CD4-positive, alpha-beta T cell treated with Interleukin-10 for 1 hour (primary cell): ENCODE measurements at places on chromosomes 13 and 19.
A peak's percentile ranks its signal among the peaks of the same experiment; 100 is the strongest.

DNA sequence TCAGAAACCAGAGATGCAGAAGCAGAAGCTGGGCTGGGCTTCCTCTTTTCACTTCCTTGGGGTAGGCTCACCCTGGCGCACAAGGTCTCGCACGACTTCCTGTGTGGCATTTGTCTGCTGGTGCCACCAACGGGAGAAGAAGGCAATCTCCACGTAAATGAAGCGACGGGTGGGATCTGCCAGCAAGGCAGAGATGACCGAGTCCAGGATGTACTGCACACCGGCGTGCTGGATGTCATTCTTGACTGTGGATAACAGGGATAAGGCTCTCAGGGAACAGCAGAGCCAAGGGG is 1.3 kb downstream of the MAN2B1 start:
- peak; percentile 65 for DNase-seq

GRCh38 chr13:96821381-96821780 is 172.9 kb downstream of the OXGR1 start:
- no peak for DNase-seq

DNA sequence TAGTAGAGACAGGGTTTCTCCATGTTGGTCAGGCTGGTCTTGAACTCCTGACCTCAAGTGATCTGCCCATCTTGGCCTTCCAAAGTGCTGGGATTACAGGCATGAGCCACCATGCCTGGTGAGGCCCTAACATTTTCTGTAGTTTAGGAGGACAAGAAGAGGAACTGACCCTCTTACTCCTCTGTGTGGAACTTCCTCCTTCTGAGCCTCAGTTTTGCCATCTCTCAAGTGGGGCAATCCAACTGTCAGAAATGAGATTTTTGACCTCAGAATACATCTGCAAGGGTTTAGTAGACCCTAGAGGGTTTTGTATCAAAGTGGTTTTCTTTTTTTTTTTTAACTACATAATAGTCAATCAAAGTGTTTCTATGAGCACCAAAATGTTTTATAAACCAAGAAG is 2.4 kb downstream of the DKKL1 start:
- no peak for DNase-seq

GRCh38 chr13:80011448-80012212 is 329.3 kb downstream of the SPRY2 start:
- DNase-seq: no peak

DNA sequence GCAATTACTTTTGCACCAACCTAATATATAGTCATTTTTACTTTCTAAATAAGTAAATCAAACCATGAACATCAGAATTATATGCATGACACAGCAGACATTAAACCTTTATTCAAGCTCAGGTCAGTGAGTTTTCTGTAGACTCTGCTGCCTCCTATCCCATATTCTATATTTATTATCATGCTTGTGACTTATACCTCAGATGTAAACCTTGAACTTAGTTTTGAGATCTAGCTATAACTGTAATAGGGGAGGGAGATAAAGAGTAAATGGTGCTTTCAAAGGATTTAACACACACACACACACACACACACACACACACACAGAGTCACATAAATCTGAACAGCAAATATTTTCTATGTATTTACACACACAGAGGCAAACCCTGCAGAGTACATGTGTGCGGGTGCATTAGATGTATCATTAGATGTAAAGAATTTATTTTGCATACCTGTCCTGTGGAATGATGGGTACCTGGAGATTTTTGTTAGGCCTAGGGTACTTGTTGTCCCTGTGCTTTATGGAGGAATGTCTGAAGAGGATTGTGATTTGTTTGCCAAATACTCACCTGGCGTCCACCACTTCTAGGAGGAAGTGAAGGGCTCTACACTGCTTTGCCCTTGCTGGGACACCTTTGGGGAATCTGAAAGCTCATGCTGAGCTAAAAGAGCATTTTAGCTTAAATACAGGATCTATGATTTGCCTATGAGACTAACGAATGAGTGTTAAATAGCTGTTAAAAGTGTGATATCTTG is 521.9 kb downstream of the KLF5 start:
- DNase-seq: no peak

DNA sequence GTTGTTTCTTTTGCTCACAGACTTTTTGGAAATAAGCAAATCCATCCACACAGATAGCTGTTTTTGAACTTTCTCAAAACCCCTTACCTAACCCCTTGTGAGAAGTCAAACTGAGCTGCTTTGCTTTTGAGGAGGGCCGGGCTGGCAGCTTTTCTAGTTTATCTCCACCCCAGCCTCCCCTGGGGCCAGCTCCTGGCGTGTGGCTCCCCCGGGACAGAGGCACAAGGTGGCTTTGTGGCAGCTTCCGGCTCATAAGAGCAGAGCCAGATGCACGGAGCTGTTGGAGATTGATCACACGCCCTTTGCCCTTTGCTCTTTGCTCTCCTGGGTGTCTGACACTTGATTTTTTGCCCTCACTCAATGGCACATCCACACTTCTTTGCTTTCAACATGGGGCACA is 24.9 kb upstream of the RNF113B start:
- DNase-seq: no peak

DNA sequence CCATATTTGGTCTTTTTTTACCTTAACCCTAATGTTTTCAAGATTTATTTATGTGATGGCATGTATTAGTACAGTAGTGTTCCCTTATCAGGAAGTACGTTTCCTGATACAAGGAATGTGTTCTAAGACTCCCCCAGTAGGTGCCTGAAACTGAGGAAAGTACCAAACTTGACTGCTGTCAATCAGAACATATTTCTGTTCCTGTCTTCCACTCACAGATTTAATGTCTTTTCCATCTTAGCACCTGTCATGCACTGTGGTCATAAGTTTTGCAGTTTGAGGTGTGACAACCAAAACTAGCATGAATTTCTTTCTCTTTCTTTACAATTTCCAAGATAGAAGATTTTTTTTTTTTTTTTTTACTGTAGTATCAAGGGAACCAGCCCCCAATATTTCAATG is 62.9 kb downstream of the LMO7 start:
- DNase-seq: no peak

DNA sequence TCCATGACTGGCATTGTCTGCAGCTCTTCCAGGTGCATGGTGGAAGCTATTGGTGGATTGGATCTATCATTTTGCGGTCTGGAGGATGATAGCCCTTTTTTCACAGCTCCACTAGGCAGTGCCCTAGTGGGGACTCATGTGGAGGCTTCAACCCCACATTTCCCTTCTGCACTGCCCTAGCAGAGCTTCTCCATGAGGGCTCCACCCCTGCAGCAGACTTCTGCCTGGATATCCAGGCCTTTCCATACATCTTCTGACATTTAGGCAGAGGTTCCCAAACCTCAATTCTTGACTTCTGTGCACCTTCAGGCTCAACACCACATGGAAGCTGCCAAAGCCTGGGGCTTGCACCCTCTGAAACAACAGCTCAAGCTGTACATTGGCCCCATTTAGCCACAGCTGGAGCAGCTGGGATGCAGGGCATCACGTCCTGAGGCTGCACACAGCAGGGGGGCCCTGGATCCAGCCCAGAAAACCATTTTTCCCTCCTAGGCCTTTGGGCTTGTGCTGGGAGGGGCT is 800.2 kb upstream of the MIR17HG start:
- DNase-seq: no peak

DNA sequence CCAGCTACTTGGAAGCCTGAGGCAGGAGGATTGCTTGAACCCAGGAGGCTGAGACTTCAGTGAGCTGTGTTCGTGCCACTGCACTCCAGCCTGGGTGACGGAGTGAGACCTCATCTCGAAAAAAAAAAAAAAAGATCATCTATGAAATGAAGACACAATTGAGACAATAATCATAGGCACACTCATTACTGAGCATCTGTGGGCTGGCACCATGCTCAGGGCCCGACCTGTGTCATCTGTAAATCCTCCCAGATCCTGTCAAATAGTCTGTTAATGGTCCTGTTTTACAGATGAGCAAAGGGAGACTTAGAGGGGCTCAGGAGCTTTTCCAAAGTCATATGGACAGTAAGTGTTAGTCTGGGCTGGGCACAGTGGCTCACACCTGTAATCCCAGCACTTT is 4.1 kb upstream of the NANOS2 start:
- no peak for DNase-seq

DNA sequence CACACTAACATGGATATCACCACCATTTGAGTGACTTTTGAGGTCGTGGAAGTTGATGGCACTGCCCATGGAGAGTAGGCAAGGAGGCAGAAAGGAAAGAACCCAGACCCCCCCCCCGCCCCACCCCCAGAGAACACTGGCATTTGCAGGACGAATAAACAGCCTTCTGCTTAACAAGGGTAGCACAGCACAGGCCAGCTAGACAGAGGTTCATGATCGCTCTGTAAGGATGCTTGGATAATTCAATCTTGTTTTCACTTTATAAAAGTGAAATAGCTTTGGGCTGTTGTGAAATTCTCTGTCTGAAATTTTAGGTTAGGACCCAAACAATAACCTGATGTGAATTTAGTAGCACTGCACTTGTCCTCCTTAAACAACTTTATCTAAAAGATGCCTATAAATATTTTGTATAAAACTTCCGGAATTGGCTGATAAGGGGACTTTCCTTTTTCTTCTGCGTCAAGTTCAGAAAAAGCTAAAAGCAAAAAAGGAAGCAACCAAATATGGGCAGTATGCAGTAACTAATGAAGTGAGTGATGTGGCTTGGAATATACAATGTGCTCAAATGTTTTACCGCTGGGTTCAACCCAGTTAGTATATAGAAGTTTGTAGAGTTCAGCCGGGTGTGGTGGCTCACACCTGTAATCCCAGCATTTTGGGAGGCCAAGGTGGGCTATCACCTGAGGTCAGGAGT is 163.7 kb downstream of the SHISA2 start:
- peak; percentile 66 for DNase-seq

- DNase-seq: no peak
These were observed 31.2 kb downstream of the ZNF536 start for GRCh38 chr19:30403203-30403985.

GRCh38 chr19:9565900-9566705 is 18.2 kb downstream of the ZNF121 start:
- no peak for DNase-seq

DNA sequence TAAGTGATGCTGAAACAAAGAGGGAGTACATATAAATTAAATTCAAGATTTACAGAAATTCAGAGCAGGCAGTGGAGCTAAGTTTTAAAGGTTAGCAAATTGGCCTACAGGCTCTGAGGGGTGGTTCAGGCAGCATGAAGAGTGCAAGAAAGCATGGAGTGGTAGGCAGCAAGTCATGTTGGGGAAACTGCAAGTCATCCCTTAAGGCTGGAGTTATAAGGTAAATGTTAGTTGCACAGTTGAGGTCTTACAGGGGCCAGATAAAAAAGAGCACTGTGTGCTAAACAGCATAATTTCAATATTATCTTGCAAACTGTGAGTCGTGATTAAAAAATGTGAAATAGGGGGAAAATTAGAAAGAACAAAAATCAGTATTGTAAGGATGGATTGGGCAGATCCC is 106.2 kb downstream of the VWA8 start:
- no peak for DNase-seq

GRCh38 chr19:30406220-30407067 is 34.3 kb downstream of the ZNF536 start:
- no peak for DNase-seq

- DNase-seq: no peak
These were observed 68.8 kb downstream of the CHST8 start for GRCh38 chr19:33690378-33691029.

DNA sequence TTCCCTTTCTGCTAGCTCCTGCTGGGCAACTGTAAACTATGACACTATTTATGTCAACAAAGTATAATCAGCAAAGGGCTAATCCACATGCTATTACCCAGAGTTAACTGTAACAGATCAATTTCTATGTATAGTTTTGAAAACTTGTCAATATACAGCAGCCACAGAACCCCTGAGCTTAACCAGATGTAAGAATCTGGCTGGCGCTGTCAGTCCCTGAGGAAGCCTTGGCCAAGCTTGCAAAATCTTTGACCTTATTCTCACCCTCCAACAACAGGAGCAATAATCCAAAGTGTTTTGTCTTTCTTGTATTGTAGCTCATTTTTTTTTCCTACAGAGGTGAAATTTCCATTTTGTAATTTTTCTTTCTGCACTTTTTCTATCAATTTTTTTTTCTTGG is 1230.1 kb upstream of the SLC10A2 start:
- no peak for DNase-seq

DNA sequence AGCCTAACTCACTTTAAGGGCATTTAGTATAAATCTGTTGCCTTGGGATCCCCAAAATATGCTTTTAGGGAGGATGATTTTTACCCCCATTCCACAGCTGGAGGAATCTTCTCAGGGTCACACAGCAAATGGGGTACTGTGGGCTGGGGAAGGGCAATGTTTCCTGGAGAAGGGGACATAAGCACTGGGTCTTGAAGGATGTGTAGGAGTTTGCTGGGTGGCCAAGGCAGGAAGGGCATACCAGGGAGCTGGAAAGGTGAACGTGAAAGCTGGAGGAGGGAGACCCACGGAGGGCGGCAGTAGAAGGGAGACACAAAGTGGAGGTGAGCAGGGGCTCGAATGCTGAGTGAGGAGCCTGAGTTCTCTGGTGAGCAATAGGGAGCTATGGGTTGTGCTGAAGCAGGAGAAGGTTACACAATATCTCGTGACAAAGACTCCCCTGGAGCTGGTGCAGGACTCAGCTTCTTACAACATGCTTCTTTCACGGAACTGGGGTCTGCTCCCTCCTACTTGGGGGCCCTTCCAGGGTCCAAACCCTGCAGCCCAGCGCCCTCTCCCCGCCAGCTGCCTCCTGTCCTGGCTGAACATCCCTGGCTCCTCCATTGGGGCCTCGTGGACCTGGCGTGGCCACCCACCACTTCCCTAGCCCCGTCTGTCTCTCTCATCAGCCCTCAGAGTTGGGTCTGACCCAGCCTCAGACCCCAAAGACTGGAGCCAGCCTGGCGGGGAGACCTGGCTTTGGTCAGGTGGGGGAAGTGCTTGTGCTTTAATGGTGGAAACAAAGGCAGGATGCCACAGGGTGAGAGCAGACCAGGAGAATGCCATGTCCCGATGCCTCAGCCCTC is 11.1 kb downstream of the CILP2 start:
- DNase-seq: no peak

DNA sequence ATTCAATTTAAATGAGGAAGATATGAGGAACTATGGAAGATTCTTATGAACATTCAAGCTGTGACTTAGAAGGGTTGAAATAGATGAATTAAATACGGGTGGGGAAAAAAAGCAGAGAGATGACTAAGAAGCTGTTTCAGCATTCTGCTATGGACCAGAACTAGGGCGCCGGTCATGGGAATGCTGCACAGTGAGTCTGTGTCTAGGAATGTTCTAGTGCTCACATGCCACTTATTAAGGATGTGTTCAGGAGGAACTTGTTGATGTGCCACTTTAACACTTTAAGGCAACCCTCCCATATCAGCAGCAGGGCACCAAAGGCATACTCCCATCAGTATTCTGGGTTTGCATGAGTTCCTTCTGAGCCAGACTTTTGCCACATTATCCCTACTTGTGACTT is 152.1 kb downstream of the POSTN start:
- no peak for DNase-seq

- peak; percentile 55 for DNase-seq
These were observed 6.0 kb upstream of the TEX30 start for GRCh38 chr13:102779436-102780159.

DNA sequence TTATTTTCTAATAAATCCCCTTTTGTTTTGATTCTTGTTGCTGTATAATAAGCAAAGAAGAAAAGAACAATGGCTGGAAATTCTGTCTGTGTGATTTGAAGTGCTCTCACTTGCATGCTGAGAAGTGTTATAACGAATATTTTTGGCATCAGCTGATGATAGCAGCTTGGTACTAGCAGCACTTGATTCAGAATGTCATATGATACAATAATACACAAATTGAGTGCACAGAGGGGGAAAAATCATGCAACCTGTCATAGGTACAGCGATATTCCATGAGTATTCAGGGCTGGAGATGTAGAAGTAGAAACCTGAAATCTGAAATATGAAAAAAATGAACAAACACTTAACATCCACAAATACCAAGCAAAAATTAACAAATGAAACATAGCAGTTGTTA is 108.1 kb downstream of the FGF14 start:
- DNase-seq: no peak

- no peak for DNase-seq
These were observed 395.1 kb downstream of the FOXO1 start for GRCh38 chr13:40271271-40271885.
